CD4-positive, alpha-beta T cell (primary cell): ENCODE measurements at places on chromosomes 1 and 21.

DNA sequence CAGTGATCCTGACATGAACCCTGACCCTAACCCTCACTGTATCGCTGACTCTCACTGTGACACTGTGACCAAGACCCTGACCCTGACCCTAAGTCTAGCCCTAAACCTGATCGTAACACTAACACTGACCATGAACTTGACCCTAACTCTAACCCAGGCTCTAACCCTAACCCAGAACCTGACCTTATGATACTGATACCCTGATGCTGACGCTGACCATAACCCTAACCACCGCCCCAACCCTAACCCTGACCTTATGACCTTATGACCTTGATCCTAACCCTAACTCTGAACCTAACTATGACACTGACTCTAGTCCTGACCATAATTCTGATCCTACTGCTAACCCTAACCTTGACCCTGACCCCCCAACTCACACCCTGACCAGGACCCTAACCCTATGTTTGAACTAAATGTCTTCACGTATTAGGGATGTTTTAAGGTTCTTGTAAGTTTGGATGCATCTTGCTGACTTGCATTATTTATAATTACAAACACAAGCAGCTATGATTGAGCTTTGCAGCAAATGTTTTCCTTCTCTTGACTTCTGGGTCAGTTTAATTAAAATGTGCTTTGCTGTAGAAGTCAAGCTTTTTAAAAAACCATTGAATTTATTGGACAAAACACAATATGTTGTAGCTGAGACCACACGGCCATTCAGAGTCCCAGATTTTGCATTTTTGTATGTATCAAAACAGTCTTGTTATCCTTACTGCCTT is 23.9 kb upstream of the PRSS38 start:
- no peak for DNase-seq

GRCh38 chr1:168373869-168374268 is 93.2 kb downstream of the TBX19 start:
- no peak for DNase-seq

GRCh38 chr1:44220001-44220751 is 6.9 kb downstream of the DMAP1 start:
- DNase-seq, result no peak

GRCh38 chr1:7589080-7589735 is 181.9 kb upstream of the VAMP3 start:
- DNase-seq, result no peak

DNA sequence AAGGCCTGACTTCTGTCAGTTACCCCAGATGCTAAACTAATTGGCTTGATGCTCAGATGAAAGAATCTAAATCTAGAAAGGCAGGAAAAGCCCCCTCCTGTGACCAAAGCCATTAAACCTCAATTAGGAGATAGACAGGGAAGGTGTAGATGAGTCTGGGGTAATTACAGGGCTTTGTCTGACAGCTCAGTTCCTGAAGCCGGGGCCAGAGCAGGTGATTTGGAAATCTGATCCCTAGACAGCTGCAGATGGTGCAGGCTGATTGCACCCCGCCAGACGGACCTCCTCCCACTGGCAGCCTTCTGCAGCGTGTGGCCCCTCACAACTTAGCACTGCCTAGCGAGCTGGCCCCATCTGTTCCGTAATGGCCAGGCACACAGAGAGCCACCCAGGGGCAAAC is 395.1 kb downstream of the HLX start:
- DNase-seq, result no peak

DNA sequence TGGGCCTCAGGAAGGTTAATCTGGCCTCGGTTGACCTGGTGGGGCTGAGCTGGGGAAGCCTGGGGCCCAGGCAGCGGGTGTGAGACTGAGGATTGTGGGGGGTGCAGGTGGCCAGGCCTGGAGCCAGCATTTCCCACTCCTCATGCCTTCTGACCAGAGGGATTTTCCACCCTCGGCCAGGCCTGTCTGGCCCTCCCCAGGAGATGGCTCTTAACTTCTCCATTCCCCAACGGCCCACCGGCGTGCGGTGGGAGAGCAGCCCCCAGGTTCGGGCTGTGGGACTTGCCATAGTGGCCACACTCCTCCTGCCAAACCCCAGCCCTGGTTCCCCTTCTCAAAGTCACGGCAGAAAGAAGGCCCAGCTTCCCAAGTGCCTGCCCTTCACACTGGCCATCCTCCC is 126.5 kb upstream of the RUNX3 start:
- DNase-seq, result no peak

DNA sequence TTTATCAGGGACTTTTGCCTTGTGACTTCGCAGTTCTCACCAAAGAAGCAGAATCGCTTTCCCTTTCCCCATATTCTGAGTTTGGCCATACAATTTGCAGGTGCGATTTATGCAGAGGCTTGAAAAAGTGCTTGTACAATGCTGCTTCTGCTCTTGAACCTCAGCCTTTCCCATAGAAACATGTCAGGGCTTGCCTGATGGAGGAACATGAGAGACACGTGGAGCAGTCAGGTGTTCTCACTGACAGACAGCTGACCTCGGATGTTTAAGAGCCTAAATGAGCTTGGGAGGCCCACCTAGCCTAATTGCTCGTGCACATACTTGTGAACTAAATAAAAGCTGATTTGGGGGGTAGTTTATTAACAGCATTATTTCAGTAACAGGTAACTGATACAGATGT is 290.0 kb downstream of the S1PR1 start:
- no peak for DNase-seq

GRCh38 chr1:198001776-198002408 is 84.7 kb downstream of the LHX9 start:
- no peak for DNase-seq

DNA sequence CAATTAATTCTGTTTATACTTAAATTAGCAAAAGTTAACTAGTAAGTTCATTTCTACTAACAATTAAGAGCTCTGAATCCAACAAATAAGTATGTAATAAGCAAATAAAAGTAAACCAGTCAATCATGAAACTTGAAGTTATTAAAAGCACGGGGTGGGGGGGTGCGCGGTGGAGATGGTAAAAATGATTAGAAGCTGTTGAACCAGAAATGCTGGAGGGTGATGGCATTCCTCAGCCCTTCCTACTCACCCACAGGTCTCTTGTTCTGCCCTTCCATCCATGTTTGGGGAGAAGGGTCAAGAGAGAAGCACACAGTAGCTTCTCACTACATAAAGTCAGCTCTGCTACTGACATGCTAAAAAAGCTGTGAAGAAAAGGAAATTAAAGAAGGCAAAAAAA is 63.5 kb downstream of the AKT3 start:
- no peak for DNase-seq

DNA sequence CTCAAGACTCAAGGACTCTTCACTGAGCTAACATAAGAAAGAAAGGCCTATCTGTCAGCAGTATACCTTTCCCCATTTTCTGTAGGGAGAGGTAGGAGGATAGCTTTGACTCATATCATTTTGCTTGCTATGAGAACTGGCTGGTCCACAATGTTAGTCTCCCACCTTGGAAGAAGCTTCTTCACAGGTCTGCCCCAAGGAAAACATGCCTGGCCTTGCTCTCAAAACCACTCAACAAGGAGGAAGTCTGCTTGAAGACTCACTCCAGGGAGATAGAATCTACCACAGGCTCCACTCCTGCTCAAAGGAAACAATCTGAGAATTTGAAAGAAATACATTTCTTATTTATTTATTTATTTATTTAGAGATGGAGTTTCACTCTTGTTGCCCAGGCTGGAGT is 29.5 kb upstream of the LAMC1 start:
- DNase-seq, result no peak

- DNase-seq, result no peak
Measured at GRCh38 chr1:30872033-30872947, 36.3 kb downstream of the SDC3 start.

DNA sequence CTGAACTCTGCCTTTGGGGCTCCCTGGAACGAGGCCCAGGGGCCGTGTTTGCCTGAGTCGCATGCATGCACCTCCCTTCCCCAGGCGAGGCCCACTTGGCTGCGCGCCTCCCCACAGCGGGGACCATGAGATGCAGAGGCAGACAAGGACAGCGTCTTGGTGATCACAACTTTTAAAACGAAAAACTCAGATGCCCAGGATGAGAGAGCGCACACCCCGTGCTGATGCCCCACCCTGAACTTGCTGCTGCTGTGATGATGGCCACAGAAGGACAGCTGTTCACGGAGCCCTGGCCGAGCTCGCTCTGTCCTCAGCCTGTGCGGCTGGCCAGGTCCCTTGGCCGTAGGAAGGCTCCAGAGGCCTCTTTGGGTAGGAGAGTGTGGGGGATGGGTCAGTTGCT is 11.4 kb upstream of the PRMT2 start:
- no peak for DNase-seq

- no peak for DNase-seq
Measured at GRCh38 chr21:34878940-34879339, 170.2 kb downstream of the RUNX1 start.

DNA sequence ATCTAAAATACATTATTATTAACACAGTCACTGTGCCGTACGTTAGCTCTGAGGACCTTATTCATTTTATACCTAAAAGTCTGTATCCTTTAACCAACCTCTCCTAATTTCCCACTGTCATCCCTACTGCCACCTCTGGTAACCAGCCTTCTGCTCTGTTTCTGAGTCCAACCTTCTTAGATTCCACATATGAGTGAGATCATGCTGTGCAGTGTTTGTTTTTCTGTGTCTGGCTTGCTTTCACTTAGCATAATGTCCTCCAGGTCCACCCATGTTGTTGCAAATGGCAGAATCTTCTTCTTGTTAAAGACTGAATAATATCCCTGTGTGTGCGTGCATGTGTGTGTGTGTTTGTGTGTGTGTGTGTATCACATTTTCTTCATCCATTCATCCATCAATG is 64.2 kb downstream of the ETS2 start:
- no peak for DNase-seq

DNA sequence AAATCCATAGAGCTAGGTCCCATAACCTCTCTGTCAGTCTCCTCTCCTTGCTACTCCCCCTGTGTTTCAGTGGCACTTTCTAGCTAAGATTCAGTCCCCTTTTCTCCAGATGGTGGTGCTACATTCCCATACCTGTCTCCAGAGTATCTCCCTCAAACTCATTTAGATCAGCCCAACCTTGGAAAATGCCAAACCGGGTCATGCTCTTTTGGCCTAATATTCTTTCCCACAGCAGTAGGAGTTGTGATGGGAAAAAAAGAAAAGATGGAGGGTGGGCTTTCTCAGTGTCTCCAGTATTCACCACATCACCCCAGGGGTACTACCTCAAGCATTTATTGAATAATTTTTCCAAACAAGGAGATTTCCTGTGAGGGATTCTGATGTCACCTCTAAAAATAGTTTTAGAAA is 3.2 kb upstream of the RXFP4 start:
- DNase-seq, result peak; percentile 23

- DNase-seq, result no peak
Measured at GRCh38 chr1:57164584-57164983, 198.8 kb upstream of the C8B start.

DNA sequence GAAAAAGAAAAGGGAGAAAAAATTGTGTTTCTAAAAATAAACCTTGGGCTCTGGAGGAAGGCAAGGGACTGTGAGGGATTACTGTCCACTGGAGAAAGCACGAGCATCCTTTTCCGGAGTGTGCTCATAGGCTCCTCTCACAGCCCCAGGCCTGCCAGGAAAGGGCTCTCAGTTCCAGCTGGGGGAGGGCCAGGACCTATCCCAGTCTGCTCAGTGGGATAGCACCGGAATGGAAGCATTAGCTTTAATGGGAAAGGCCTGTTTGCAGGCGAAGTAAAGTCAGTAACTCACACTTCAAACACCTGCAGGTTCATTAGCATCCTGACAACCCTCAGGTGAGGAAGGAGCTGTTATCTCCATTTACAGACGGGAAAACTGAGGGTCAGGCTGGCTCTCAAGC is 113.9 kb upstream of the USP24 start:
- no peak for DNase-seq

- DNase-seq, result no peak
Measured at GRCh38 chr1:209983953-209984352, 45.9 kb downstream of the SYT14 start.

- no peak for DNase-seq
Measured at GRCh38 chr1:34976384-34977209, 8.6 kb downstream of the TMEM35B start.

- DNase-seq, result no peak
Measured at GRCh38 chr1:222234351-222234750, 313.6 kb downstream of the HHIPL2 start.

- no peak for DNase-seq
Measured at GRCh38 chr1:208043691-208044181, 132.8 kb upstream of the CD34 start.

DNA sequence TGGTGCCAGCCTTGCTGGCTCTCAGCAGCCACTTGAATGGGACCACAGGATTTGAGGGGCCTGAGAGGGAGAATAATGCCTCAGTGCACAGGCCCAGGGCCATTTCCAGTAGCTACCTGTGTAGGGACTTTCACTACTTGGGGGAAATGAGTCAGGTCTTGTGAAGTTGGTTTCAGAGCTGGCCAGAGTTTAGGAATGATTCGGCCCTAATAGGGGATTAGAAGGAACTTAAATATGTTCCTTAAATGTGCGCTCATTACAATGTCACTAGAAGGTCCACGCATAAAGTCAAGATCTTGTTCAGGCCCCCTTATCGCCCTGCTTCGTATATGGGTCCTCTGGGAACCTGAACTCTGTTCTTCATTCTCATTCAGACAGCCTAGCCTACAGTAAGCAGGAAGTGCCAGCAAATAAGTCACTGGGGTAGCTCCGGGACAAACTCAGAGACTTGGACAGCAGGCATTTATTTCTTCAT is 5.6 kb upstream of the AKR1A1 start:
- peak; percentile 45 for DNase-seq

DNA sequence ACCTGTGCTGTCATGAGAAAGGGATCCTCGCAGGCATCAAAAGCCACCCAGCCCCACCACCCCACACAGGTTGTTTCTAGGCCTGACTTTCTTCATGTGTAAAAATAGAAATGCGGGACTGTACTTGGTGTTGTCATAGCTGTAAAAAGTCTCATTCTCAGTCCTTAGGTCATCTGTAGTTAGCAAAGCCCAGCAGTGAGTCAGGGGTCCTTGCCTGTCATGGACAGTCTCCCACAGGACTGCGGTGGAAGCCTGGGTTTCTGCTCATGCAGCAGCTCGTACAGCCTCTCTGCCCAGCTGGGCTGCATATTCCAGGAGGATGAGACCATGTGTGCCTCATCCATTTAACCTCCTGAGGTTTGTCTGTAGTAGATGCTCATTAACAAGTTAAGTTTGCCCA is 58.2 kb downstream of the MRPS6 start:
- no peak for DNase-seq

DNA sequence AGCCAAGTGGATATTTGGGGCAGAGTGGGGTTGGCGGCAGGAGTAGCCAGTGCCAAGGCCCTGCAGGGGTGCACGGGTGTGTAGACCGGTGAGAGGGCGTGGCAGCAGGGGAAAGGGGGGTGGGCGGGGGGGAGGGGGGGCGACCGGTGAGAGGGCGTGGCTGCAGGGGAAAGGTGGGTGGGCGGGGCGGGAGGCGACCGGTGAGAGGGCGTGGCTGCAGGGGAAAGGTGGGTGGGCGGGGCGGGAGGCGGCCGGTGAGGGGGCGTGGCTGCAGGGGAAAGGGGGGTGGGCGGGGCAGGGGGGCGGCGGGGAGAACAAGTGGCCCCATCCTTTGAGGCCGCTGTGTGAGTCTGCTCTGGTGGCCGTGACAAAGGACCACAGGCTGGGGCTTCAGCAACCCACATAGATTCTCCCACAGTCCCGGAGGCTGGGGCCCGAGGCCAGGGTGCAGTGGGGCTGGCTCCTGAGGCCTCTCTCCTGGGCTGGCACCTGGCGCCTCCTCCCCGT is 25.8 kb downstream of the RRP1 start:
- DNase-seq, result no peak
